ENCODE measurements at places on chromosomes 12 and 14. TPM values are rescaled to one million over a fixed set of nuclear protein-coding genes. Genes with fewer than 3 reads are reported as not detected.

ATXN3 gene
- total RNA-seq: 40.5 TPM

MRPL52 gene
- total RNA-seq: 241 TPM

NPAS3 gene
- not detected for total RNA-seq

GALNT6 gene
- 4.0 TPM for total RNA-seq

All from A549 treated with RU486 at 1 μM for 4 hours (cell line).